Activated T-cell treated with anti-CD3 and anti-CD28 coated beads, Interleukin-2, amount 50 U/mL, for 24 hours (primary cell): ENCODE measurements at places on chromosomes 3 and 15.

DNA sequence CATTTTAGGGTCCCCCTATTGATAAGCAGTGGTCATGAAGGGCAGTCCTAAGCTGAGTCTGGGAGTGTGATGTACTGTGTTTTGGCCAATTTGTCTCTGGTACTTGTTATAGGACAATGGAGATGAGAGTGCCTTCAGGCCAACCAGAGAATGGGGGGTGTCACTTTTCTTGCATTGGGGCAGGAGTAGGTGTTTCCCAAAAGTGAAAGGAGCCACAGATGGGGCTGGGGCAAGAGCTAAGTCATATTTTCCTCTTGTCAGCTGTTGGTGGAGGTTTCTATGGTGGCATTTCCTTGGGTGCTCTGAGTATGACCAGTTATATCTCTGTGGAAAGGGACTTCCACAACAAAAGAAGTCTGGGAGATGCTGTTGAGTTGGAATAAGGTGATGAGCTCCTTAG lies 24.7 kb upstream of the BSN start:
- no peak for DNase-seq

GRCh38 chr15:62122249-62122648 lies 42.8 kb downstream of the C2CD4B start:
- DNase-seq = no peak

- no peak for DNase-seq
Observed at GRCh38 chr3:140765246-140765645, 87.4 kb downstream of the TRIM42 start.

- no peak for DNase-seq
Observed at GRCh38 chr3:5238545-5238944, 51.0 kb downstream of the EDEM1 start.

DNA sequence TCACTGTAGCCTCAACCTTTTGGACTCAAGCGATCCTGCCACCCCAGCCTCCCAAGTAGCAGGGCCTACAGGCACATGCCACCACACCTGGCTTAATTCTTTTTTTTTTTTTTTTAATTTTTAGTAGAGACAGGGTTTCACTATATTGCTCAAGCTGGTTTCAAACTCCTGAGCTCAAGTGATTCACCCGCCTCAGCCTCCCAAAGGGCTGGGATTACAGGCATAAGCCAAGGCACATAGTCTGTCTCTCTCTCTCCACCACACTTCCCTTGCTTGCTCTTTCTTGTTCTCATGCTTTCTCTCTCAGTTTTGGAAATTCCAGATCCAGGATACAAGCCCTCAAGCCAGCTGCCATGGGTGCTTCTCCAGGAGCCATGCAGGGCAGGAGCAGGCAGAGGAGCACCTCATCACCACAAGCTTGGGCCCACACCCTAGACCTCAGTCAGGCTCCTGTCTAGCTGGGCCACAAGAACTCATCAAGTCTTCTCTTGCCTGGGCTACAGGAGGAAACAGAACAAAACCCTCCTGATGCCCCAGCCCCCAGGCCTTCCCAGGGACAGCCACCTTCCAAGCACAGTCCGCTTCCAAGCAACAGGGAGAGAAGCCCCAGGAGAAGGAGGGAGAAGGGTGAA lies 145.3 kb upstream of the LPP start:
- no peak for DNase-seq

GRCh38 chr15:83115831-83116565 lies 8.6 kb downstream of the TM6SF1 start:
- no peak for DNase-seq
